ENCODE measurements at places on chromosomes 16 and 17. TPM values are rescaled to one million over a fixed set of nuclear protein-coding genes. Genes with fewer than 3 reads are reported as not detected.

ITGAD gene
- total RNA-seq = not detected

MMP28 gene
- total RNA-seq = not detected

TBC1D3I gene
- 0.43 TPM for total RNA-seq

ABCC3 gene
- not detected for total RNA-seq

GP1BA gene
- 0.11 TPM for total RNA-seq

GINS2 gene
- 39.1 TPM for total RNA-seq

SCNN1G gene
- not detected for total RNA-seq

CCL17 gene
- 7.8 TPM for total RNA-seq

RTN4RL1 gene
- not detected for total RNA-seq

CBFA2T3 gene
- 0.19 TPM for total RNA-seq

OR3A3 gene
- not detected for total RNA-seq

DOC2A gene
- 1.0 TPM for total RNA-seq

CCL16 gene
- total RNA-seq = not detected

SLC47A2 gene
- not detected for total RNA-seq

ITGAL gene
- 319 TPM for total RNA-seq

FAM83G gene
- 15.9 TPM for total RNA-seq

TAT gene
- total RNA-seq = not detected

GPR142 gene
- not detected for total RNA-seq

SLC16A5 gene
- 5.4 TPM for total RNA-seq

HEXIM1 gene
- total RNA-seq = 45.9 TPM

TMEM220 gene
- total RNA-seq = 0.40 TPM
